Lung (tissue), 17 donors: ENCODE measurements at places on chromosomes 11 and 22. TPM values are rescaled to one million over a fixed set of nuclear protein-coding genes. Genes with fewer than 3 reads are reported as not detected.
A peak's percentile ranks its signal among the peaks of the same experiment; 100 is the strongest.

DNA sequence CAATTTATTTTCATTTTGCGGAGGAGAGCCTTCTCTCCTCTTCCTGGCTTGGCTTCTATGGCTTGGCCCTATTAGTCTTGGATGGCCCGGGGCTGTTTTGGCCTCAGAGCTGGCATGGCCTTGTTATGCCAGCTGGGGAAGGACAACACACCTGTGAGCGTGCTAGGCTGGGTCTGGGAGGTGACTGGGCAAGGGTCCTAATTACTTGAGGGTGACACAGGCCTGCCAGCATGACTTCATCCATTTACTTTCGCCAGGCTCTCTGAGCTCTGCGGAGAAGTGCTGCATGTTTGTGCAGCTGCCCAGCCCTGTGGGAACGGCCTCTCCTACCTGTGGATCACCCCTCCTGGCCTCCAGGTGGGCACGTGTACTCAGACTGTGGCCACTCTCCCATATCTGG, 153.6 kb downstream of the SNX19 start:
- DNase-seq: no peak
- no peaks in the 10 kb centered on the region for H3K27me3 ChIP-seq
- no peak overlapping the region for H3K27ac ChIP-seq
- H3K4me3 ChIP-seq: no peak overlapping the region
- H3K4me1 ChIP-seq: peaks cover 3% of the 10 kb centered on the region
- no peaks in the 10 kb centered on the region for H3K36me3 ChIP-seq

DNA sequence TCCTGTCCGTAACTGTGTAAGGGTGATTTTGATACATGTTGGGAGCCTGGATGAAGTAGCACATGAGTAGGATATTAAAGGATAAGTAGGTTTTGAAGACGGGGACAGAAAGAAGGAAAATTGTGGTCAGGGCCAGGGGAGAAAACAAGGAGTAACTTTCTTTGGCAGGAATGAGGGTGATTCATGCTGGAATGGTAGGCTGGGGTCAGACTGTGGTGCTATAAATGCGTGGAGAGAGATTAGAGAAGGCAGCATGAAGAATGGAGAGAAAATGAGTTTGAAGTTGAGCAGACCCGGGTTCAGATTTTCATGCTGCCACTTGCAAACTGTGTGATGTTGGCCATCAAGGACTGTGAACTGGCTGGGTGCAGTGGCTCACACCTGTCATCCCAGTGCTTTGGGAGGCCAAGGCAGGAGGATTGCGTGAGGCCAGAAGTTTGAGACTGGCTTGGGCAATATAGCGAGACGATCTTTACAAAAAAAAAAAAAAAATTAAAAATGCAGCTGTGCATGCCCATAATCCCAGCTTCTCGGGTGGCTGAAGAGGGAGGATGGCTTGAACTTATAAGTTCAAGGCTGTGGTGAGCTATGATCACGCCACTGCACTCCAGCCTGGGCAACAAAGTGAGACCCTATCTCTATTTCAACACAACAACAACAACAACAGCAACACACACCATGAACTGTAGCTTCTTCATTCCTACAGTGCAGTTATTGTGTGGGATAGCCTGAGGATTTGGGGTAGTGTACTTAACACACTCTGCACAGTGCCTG, 22.3 kb downstream of the ZBTB16 start:
- no peak for DNase-seq
- peaks cover 53% of the 10 kb centered on the region for H3K4me1 ChIP-seq
- H3K36me3 ChIP-seq: no peaks in the 10 kb centered on the region
- H3K27me3 ChIP-seq: peaks cover 5% of the 10 kb centered on the region

- H3K27me3 ChIP-seq: no peaks in the 10 kb centered on the region
- no peaks in the 10 kb centered on the region for H3K36me3 ChIP-seq
- H3K4me1 ChIP-seq: no peaks in the 10 kb centered on the region
- no peak for DNase-seq
Observed at GRCh38 chr11:75810637-75811390, 4.2 kb upstream of the UVRAG start.

DNA sequence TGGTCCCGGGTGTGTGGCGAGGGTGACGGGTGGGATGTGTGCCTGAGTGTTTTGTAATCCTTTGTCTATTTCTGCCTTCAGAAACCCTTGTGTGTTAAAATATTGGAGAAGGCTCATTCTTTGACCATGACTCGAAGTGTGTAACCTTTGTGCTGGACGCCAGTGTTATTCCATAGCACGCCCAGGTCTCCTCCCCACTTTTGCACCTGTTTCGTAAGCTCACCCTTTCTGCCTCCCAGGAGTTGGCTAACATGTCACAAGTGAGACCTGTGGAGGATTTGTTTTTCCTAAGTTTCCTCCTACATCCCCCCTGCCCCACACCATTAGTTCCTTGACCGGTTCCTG, 382 bp downstream of the C11orf54 start:
- H3K27me3 ChIP-seq: no peaks in the 10 kb centered on the region
- peaks cover 19% of the 10 kb centered on the region for H3K4me1 ChIP-seq
- H3K4me3 ChIP-seq: peak overlapping the region; percentile 66
- H3K27ac ChIP-seq: peak overlapping the region; percentile 97

DNA sequence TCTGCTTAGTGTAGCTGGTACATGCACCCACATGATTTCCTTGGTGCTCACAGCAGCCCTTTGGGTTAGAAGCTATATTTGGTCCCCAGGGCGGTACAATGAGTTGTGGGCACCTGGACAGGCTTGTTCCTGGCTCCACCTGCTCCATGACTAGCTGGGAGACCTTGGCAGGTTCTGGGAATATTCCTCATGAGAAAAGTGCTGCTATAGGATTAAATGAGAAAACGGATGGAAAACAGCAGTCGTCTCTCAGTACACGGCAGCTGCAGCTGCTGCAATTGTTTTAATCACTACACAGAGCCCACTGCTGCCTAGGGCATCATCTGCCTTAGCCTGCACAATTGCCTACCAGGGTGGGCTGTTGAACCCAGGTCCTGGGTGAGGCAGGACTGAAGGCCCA, 424.5 kb upstream of the B3GAT1 start:
- H3K27me3 ChIP-seq: no peaks in the 10 kb centered on the region
- H3K36me3 ChIP-seq: no peaks in the 10 kb centered on the region
- no peak overlapping the region for H3K4me3 ChIP-seq

DNA sequence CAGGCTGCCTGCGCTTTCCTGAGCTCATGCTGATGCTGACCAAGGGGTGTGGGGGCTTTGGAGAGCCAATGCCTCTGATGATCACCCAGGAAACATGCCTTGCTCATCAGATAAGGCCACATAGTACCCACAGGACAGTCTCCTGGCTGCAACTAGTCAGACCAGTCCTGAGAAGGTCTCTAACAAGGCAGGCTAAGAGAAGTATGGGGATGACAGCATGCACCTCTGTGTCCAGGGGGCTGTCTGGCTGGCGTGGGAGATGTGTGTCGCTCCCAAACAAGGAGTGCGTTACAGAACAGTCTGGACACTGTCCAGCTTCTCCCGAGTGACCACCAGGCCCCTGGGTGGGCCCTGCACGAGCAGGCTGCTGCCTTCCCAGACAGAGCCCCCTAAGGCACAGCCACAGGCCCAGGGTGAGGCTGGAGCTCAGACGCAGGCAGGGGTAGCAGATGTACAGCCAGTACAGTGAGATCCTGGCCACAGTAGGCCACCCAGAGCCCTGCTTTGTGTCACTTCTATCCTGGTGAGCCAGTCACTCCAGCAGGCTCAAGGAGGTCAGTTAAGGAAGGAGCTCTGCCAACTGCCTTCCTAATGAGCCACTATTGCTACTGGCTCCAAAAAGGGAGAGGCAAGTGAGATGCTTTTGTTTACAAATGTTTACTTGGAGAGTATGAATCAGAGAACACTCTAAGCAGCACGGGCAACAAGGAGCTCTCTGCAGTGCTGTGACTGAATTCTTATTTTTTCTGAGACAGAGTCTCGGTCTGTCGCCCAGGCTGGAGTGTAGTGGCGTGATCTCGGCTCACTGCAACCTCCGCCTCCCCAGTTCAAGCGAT, 66.0 kb upstream of the CLTCL1 start:
- no peak overlapping the region for H3K4me3 ChIP-seq
- H3K27me3 ChIP-seq: no peaks in the 10 kb centered on the region
- DNase-seq: no peak
- peaks cover 26% of the 10 kb centered on the region for H3K36me3 ChIP-seq
- H3K27ac ChIP-seq: no peak overlapping the region

- no peak for DNase-seq
- no peak overlapping the region for H3K4me3 ChIP-seq
- no peaks in the 10 kb centered on the region for H3K36me3 ChIP-seq
- no peaks in the 10 kb centered on the region for H3K4me1 ChIP-seq
Observed at GRCh38 chr11:30431127-30431814, 108.4 kb downstream of the ARL14EP start.

- peaks cover 32% of the 10 kb centered on the region for H3K4me1 ChIP-seq
- no peaks in the 10 kb centered on the region for H3K27me3 ChIP-seq
- no peaks in the 10 kb centered on the region for H3K36me3 ChIP-seq
- no peak for DNase-seq
Observed at GRCh38 chr11:64090806-64091516, 55.2 kb downstream of the FLRT1 start.

- no peak overlapping the region for H3K4me3 ChIP-seq
- H3K4me1 ChIP-seq: no peaks in the 10 kb centered on the region
- H3K27me3 ChIP-seq: peaks cover 11% of the 10 kb centered on the region
- no peaks in the 10 kb centered on the region for H3K36me3 ChIP-seq
- DNase-seq: no peak
Observed at GRCh38 chr11:69814411-69814810, 4.8 kb downstream of the FGF3 start.

GRCh38 chr22:29570456-29570855, 10.5 kb downstream of the NIPSNAP1 start:
- H3K36me3 ChIP-seq: peaks cover 11% of the 10 kb centered on the region
- H3K4me3 ChIP-seq: no peak overlapping the region
- H3K4me1 ChIP-seq: no peaks in the 10 kb centered on the region

DNA sequence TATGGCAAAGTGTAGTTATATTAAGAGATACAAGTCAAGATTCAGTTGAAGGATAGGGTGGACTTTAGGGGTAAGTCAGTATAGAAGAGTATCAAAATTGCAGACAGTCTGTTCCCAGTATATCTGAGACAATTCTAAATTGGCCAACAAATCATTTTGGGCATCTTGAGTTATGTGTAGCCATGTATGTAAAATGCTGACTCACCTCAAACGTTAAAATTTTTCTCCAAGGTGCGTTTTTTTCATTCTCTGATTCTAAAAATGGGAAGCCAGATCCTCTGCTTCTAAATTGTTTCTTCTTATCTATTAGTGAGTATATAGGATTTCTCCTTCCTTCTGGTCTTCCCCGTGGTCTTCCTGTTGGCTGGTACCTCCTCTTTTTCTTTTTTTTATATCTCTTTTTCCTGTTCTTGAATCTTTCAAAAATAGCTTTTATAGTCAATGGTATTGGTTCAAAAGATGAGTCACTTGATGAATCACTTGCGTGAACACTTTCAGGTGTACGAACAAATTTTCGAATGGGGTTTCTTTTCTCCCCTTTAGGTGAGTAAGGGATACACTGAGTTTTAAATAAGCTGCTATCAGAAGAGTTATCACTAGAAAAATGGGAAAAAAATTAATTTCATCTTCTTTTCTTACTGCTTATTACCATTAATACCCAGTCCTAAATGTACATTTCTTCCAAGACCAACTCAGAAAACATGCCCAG, 3.2 kb downstream of the TAF1D start:
- H3K4me1 ChIP-seq: no peaks in the 10 kb centered on the region
- no peak overlapping the region for H3K27ac ChIP-seq
- H3K27me3 ChIP-seq: no peaks in the 10 kb centered on the region
- no peak for DNase-seq
- no peak overlapping the region for H3K4me3 ChIP-seq
- H3K36me3 ChIP-seq: peaks cover 46% of the 10 kb centered on the region

DNA sequence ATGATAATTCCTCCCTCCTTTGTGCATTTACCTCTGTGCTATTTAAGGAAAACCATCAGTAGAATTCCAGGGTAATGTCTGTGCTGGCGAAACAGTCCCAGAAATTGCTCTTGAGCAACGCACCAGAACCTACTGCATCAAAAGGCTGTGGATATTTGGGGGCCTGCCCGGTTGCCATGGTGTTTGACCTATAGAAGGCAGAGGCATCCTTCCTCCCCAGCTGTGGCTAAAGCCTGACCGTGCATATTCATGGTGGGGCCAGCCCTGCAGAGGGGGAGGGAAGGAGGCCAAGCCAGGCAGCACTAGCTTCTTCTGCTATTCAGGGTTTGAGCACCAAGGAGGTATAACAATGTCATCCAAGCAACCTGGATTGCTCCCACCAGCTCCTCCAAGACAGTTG, 215.0 kb upstream of the E2F8 start:
- H3K27ac ChIP-seq: no peak overlapping the region
- peaks cover 2% of the 10 kb centered on the region for H3K4me1 ChIP-seq
- peak; percentile 59 for DNase-seq
- no peak overlapping the region for H3K4me3 ChIP-seq
- H3K27me3 ChIP-seq: no peaks in the 10 kb centered on the region

DNA sequence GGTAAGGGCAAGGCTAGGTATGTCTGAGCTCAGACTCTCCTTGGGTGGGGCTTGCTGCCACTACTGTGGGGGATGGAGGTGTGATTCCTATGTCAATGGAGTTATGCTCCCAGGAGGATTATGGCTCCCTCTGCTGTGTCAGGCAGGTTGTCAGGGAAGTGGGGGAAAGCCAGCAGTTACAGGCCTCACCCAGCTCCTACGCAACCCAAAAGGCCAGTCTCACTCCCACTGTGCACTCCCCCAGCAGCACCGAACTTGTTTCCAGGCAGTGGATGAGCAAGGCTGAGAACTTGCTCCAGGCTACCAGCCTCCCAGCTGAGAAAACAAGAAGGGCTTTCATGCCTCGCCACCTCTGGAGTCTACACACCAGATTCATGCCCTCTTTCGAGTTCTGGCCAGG, 18.2 kb downstream of the C11orf91 start:
- no peak for DNase-seq
- H3K27ac ChIP-seq: no peak overlapping the region
- no peaks in the 10 kb centered on the region for H3K4me1 ChIP-seq
- no peaks in the 10 kb centered on the region for H3K27me3 ChIP-seq
- no peaks in the 10 kb centered on the region for H3K36me3 ChIP-seq
- no peak overlapping the region for H3K4me3 ChIP-seq

GRCh38 chr11:77091146-77091940, 11.3 kb upstream of the OMP start:
- H3K27me3 ChIP-seq: no peaks in the 10 kb centered on the region
- no peak overlapping the region for H3K4me3 ChIP-seq

DNA sequence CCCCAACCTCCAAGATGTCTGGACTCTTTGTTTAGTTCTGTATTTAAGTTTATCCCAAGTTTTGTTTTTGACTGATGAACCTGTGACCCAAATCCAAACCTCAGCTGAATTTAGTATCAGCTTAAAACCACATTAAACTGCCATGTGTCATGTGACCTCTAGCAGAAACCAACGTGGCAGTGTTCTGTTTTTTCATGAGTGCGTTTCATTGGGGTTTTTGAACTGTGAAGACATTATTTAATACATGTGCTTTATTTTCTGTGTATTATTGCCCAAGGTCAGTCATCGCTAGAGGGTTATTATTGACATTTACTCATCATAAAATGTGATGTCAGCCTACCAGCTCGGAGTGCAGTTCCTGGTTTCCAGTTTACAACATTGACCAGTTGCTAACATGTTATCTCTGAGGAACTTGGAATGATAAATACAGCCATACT, 1.8 kb downstream of the TLCD5 start:
- peaks cover 17% of the 10 kb centered on the region for H3K4me1 ChIP-seq
- peaks cover 6% of the 10 kb centered on the region for H3K27me3 ChIP-seq
- no peak for DNase-seq
- H3K4me3 ChIP-seq: no peak overlapping the region

- no peaks in the 10 kb centered on the region for H3K4me1 ChIP-seq
- H3K36me3 ChIP-seq: no peaks in the 10 kb centered on the region
- peaks cover 15% of the 10 kb centered on the region for H3K27me3 ChIP-seq
- no peak overlapping the region for H3K27ac ChIP-seq
- H3K4me3 ChIP-seq: no peak overlapping the region
- DNase-seq: no peak
Observed at GRCh38 chr11:120293038-120293800, 31.9 kb upstream of the TLCD5 start.

MED15 gene
- polyA plus RNA-seq: 57.8 TPM

FOLR2 gene
- polyA plus RNA-seq: 3.2 TPM

CDC45 gene
- polyA plus RNA-seq: 2.1 TPM

MYO7A gene
- polyA plus RNA-seq: 10.2 TPM

MS4A1 gene
- polyA plus RNA-seq: 5.1 TPM

OR4C11 gene
- not detected for polyA plus RNA-seq

MAJIN gene
- polyA plus RNA-seq: 0.24 TPM
